ENCODE measurements at places on chromosomes 1 and 21.

DNA sequence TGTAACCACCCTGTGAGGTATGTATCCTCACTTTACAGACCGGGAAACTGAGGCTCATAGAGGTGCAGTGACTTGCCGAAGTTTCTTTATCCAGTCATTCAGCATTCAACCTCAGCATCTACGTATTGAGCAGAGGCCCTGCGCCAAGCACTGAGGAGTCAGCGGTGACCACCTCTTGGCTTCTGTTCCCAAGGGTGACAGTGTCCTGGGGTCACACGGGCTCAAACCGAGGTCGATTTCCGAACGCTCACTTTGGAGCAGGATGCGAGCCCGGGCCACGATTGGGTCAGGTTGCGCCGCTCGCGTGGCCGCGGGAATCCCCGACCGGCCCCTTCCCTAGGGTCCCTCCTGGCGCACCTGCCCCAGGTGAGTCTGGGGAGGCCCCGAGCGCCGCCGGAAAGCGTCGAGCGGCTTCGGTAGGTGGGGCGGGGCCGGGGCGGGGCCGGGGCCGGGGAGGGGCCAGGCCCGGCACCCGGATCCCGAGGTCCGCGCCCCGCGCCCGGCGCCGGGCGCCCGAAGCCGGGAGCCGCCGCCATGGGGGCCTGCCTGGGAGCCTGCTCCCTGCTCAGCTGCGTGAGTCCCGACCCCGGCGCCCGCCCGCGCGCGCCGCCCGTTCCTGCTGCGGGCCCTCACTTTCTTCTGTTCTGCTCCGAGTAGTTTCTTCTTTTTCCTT is at the start of gene SERINC2:
Gene SERINC2, plus strand, starts transcription at position 482 of the 673 bp plus-strand sequence. Its CDS starts 53 bp downstream, at position 535.
- DNase-seq, result peak; percentile 3

GRCh38 chr21:31204801-31205200 is 139.3 kb downstream of the TIAM1 start:
- DNase-seq, result no peak

DNA sequence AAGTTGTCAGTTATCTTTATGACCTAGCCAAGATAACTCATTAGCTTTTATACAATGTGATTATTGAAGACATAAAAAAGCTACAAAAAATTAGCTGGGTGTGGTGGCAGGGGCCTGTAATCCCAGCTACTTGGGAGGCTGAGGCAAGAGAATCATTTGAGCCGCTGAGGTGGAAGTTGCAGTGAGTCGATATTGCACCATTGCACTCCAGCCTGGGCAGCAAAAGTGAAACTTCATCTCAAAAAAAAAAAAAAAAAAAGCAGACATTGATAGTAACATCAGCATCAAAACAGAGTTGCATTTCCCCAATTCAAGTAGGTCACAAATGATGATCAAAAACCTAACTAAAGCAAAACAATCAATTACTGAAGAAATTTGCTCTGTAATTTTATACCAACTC is 191.4 kb downstream of the PTGER3 start:
- no peak for DNase-seq

DNA sequence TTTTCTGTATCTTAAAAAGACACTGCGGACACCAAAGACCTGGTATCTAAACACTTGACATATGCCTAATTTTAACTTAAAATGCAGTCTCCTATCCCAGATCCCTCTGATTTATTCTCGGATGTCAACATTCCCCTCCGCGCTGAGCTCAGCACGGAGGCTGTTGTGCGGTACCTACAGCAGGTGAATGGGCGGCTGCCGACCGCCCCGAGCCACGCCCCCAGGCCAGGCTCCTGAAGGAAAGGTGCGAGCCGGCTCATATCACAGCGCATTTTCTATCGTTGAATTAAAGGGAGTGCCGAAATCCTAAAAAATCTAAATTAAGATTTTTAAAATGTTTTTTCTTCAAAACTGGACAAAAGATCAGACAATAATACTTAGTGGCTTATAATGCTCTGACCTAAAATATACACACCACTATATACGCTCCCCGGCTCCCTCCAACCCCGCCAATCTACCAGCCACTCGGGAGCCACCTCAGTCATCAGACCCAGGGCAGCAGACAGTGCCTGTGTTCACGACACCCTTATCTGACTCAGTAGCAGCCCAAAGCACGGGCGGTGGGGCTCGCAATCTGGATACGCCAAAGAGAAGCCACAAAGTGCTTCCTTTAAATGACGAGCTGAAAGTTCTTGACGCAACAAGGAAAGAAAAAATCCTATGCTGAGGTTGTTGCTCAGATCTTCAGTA is 4.1 kb downstream of the WRAP73 start:
- no peak for DNase-seq

DNA sequence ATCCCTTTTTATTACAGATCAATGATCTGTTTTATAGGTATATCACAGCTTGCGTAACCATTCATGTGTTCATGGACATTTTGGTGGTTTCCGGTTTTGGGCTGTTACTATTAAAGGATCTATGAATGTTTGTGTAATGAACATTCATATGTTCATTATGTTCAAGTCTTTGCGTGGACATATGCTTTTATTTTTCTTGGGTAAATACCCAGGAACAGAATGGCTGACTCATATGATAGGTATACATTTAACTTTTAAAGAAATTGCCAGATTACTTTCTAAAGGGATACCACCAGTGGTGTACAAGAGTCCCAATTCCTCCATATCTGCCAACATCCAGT is 73.7 kb downstream of the SPATA46 start:
- DNase-seq, result no peak

DNA sequence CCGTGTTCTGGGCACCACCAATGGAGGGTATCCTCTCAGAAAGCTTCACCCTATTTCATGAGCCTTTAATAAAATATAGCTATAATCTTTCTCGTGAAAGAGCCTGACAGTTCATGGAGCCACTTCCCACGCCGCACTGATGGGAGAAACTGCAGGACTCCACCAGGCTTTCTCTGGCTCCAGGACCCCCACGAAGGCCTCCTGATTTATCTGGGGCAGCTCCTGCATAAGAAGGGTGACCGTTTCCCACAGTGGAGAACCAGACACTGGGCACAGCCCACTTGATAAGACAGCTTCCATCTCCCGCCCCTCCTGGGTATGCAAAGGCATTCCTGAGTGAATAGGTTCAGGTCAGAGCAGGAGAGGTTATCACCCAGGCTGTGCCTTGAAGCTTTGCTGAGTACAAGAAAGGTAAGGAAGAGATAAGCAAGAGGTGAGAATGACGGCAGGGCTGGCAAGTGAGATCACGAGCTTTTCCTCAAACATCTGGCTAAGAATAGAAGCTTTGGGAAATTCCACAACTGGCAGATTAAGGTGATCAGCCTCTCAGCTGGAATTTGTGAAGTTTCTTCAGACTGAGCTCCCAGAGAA is 499.8 kb downstream of the KIF26B start:
- no peak for DNase-seq

DNA sequence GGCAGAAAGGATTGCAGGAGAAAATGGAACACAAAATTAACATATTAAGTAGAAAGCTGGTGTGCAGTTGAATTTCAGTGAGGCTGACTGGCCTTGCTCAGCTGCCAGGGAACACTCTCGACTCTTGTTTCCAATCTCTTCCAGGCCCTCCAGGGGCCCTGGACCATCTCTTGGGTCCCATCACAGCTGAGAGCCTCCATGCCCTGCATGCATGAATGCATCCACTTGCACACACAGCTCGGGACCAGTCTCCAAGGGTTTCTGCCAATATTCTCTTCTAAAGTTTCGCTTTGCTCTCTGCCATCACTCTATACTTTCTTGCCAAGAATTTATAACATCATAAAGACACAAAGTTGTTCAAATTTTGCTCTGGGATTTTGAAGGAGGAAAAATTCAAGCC is 200.3 kb downstream of the DSCAM start:
- DNase-seq, result no peak

GRCh38 chr1:63984930-63985290 is 211.1 kb downstream of the ROR1 start:
- no peak for DNase-seq

- DNase-seq, result no peak
Measured at GRCh38 chr1:228270032-228270431, 62.2 kb downstream of the OBSCN start.

- no peak for DNase-seq
Measured at GRCh38 chr1:75438355-75438754, 172.6 kb downstream of the SLC44A5 start.

DNA sequence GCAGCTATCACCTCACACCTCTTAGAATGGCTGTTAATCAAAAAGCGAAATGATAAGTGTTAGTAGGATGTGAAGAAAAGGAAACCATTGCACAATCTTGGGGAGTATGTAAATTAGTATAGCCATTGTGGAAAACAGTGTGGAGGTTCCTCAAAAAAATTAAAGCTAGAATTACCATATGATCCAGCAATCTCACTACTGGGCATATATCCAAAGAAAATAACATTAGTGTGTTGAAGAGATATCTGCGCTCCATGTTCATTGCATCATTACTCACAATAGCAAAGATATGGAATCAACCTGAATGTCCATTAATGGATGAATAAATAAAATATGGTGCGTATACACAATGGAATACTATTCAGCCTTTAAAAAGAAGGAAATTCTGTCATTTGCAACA is 68.9 kb downstream of the SNRPE start:
- DNase-seq, result no peak

DNA sequence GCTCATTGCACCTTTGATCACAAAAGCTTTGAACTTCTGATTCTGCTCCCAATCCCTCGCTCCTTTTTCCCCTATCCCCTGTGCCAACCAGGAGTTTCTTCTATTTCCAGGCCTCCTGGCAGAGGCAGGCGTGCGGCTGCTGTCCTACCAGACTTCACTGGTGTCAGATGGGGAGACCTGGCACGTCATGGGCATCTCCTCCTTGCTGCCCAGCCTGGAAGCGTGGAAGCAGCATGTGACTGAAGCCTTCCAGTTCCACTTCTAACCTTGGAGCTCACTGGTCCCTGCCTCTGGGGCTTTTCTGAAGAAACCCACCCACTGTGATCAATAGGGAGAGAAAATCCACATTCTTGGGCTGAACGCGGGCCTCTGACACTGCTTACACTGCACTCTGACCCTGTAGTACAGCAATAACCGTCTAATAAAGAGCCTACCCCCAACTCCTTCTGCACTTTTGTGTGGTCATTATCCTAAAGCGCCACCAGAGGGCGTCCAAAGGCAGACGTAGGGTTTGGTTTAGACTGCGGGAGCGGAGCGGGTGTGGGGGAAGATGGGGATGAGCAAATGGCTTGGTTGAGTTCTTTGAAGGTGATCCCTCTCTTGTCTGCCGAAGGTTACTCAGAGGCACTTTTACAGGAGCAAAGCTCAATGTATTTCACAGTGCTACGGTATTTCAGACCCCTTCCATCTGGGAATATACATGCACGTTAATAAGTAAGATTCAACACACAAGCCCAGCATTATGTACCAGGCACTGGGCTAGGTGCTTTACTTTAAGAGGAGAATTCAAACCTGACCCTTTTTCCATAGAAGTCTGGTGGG is 24.7 kb downstream of the HMGCS2 start:
- no peak for DNase-seq

GRCh38 chr1:30819244-30819571 is 61.6 kb upstream of the LAPTM5 start:
- no peak for DNase-seq

DNA sequence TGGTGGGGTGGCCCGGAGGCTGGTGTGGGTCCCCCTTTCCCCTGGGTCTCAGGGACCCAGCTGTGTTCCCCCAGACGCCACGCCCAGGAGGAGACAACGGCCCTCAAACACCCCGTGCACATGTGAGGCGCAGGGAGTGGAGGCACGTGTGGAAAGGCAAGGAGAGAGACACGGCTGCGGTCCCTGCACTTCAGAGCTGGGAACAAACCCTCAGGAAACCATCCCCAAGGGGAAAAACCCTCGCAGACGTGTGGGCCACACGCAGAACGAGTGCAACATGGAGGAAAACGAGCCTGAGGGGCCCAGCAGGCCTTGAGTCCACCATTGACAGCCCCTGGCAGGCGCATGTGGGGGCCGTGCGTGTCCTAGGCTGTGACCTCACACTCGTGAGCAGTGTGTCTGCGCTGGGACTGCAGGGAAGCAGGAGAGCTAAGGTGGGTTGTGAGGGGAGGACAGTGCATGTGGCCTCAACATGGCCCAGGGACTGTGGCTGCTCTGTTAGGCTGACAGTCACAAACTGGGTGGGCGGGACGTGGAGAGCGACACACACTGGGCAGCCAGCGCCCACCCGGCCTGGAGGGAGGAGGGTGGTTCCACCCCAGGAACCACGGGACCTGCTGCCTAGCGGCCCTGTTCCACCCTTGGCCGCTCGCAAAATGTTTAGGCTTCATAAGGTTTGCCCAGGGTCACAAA is 20.0 kb downstream of the ITGB2 start:
- no peak for DNase-seq

DNA sequence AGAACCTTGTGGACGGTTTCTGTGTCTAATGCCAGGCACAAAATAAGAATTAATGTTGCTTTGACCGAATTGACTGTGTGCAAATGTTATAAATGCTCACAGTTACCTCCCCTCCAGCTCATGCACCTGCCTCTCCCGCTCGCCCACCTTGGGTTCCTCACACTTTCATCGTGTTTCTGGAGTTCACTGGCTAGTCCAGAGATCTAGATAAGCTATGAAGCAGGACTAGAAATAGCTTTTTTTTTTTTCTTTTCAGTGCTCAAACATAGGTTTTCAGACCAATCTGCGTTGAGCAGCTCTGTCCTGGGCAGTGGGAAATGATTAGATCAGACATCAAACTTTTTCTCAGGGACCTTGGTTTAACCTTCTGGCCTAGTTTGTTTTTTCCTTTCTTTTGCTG is 11.1 kb downstream of the TENT5C start:
- DNase-seq, result no peak

GRCh38 chr1:79585801-79586200 is 579.3 kb upstream of the ADGRL4 start:
- no peak for DNase-seq

GRCh38 chr1:214317734-214318133 is 36.8 kb downstream of the SMYD2 start:
- no peak for DNase-seq

DNA sequence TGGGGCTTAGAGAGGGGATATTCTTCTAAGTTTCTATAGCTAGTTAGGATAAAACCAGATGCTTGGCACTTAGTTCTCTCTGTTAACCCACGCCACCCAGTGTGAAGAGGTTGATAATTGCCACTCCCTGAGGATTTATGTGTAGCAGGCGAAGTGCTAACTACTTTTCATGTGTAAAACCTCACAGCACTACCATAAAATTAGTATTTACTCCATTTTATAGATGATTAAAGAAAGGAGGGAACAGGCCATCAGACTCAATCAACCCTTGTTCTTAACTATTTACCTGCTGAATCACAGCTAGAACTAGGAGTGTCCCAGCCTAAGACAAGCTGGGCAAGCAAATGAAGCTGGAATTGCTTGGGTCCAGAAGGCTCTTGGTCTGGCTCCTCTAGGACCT is 8.9 kb downstream of the LIN28A start:
- no peak for DNase-seq

GRCh38 chr1:162882248-162882674 is 21.3 kb upstream of the CCDC190 start:
- DNase-seq, result no peak

DNA sequence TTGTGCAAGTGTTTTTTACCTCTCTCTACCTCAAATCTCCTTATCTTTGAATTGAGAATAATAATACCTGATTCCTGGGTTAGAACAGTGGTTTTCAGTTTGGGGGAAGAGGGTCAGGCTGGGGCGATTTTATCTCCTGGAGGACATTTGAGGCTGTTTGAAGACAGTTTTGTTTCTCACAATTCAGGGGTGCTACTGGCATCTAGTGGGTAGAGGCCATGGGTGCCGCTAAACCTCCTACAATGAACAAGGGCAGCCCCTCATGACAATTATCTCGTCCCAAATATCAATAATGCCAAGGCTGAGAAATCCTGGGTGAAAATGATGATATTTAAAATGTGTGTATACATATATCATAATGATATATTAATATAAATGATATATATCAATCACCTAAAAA is 139.1 kb upstream of the USH2A start:
- no peak for DNase-seq

Data from central memory CD4-positive, alpha-beta T cell (primary cell).